NCI-H1436 (cell line): ENCODE measurements at places on chromosomes 6 and 20.

GRCh38 chr6:3194535-3195419 is 32.7 kb downstream of the TUBB2B start:
- peak; percentile 8 for DNase-seq

- peak; percentile 44 for DNase-seq
These were observed 101.8 kb downstream of the KLHL32 start for GRCh38 chr6:97026298-97026697.

- no peak for DNase-seq
These were observed 15.1 kb upstream of the APMAP start for GRCh38 chr20:25007491-25008305.

- DNase-seq: no peak
These were observed 681 bp downstream of the DIDO1 start for GRCh38 chr20:62925420-62926228.

DNA sequence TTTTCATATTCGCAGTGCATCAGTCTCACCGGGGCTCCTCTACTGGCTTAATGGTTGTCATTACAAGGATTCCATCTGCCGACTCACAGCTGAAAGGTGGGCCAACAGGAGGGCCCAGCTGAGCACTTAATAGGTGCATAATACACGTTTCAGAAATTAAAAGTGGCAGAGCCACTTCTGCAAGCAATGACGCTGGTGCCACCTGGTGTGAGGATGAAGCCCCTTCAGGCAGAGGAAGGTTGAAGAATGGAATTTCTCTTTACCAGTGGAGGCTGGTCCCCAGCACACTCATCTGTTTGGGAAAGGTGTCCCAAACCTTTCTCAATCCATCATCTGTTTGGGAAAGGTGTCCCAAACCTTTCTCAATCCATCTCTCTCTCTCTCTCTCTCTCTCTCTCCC is 8.2 kb upstream of the STMND1 start:
- DNase-seq: peak; percentile 58

DNA sequence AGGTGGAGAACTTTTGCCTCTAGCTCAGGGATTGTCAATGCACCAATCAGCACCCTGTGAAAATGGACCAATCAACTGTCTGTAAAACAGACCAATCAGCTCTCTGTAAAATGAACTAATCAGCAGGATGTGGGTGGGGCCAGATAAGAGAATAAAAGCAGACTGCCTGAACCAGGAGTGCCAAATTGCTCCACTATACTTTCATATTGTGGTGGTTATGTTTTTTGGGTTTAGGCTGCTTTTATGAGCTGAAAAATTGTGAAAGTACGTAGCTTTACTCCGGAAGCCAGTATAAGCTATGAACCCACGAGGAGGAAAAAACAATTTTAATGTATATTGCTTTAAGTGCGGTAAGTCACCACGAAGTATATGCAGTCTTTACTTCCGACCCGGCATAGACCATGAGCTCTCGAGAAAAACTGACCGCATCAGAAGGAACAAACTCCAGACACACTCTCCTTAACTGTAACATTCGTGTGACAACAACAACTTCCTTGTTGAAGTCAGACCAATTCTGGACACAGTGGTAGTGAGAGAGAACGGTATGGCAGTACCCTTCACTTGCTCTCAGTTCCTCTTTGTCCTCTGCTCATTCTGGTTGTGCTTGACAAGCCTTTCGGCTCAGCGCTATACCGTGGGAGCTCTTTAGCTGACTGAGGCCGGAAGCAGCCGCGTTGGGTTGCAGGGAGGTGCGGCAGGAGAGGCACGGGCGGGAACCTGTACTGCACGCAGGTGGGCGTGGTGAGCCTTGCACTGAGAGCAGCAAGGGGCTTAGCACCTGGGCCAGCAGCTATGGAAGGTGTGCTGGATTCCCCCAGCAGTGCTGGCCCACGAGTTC is 81.9 kb upstream of the E2F3 start:
- DNase-seq: no peak
